ENCODE measurements at places on chromosomes 4 and X.

DNA sequence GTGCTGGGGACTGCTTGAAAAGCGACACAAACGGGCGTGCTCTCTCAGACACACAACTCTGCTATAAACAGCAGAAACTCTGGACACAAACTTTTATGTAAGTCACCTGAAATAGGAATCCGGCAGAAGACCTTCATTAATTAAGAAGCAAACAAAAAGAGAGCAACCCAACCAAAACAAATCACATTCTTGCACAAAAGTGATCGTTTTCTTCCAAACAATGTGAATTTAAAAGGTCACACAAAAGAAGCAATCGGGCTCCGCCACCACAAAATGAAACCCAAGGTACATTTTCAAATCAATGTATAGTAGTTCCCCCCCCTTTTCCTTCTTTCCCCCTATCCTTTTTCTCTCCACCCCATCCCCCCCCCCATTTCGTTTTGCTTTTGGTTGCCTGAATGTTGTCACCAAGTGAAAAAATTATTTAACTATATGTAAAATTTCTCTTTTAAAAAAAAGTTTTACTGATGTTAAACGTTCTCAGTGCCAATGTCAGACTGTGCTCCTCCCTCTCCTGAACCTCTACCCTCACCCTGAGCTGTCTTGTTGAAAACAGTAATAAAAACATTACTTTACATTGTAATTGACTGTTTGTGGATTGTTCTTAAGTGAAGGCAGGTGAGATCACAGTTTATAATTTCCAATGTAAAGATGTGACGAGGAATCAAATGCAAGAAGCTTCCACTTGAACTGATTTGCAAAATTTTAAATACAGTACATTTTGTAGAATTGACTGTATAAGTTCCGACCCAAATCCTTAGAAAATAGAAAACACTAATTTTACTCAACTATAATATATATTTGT is 2.4 kb downstream of the MAB21L2 start:
- no peak for DNase-seq

DNA sequence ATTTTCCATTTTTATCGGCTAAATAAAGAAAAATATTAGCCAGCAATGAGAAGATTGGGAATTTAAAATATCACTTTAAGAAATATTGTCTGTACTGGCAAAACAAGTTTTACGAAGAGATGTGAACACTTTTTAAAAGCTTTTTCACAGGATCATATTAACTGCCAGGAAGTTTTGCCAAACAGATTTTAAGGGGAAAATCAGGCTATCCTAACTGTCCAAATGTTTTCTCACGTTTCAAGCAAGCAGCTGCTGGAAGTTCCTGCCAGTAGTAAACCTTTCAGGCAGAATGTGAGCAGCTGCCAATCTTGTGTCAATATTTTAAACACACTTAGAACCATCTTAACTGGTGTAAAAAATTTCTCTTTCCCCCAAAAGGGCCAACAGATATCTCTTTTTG is 101.1 kb downstream of the ADGRL3 start:
- DNase-seq: no peak

DNA sequence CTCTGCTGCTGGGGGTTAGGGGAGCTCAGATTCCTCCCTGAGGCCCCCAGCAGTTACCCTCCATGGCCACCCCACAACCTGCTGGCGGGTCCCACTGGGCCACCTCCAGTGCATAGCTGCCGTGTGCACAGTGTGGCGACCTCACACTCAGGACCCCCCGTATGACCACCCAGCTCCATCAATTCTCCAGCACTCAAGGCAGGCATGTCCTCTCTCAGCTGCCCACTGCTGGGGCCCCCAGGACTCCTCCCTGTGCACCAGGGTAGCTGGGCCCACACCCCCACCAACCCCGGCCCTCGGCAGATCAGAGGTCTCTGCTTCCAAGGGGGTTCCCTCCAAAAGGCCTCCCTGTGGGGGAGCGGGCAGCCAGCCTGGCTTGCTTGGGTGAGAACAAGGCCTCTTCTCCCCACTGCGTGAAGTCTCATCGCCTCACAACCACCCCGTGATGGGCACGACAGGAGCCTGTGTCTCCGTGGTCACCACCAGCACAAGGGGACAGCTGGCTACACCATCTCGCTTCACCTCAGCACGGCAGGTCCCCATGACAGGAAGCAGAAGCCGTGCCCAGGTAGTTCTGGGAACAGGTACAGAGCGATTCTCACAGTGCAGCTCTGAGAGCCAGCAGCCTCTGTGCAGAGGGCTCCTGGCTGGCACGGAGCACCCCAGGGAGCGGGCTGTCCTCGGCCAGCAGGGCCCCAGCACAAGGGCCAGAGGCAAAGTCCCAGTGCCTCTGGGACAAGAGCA is 4.6 kb upstream of the HAUS3 start:
- DNase-seq: no peak

DNA sequence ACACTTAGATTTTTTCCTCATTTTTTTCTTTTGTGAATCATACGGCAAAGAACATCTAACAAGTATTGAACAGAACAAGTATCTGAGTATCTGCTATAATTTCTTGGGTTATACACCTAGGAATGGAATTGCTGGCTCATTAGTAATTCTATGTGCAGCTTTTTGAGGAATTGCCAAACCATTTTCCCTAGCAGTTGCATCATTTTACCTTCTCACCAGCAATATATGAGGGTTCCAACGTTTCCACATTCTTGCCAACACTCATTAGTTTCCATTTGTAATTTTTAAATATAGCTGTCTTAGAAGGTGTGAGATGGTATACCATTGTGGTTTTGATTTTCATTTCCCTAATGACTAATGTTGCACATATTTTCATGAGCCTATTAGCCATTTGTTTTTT is 41.1 kb upstream of the DCAF8L1 start:
- no peak for DNase-seq

DNA sequence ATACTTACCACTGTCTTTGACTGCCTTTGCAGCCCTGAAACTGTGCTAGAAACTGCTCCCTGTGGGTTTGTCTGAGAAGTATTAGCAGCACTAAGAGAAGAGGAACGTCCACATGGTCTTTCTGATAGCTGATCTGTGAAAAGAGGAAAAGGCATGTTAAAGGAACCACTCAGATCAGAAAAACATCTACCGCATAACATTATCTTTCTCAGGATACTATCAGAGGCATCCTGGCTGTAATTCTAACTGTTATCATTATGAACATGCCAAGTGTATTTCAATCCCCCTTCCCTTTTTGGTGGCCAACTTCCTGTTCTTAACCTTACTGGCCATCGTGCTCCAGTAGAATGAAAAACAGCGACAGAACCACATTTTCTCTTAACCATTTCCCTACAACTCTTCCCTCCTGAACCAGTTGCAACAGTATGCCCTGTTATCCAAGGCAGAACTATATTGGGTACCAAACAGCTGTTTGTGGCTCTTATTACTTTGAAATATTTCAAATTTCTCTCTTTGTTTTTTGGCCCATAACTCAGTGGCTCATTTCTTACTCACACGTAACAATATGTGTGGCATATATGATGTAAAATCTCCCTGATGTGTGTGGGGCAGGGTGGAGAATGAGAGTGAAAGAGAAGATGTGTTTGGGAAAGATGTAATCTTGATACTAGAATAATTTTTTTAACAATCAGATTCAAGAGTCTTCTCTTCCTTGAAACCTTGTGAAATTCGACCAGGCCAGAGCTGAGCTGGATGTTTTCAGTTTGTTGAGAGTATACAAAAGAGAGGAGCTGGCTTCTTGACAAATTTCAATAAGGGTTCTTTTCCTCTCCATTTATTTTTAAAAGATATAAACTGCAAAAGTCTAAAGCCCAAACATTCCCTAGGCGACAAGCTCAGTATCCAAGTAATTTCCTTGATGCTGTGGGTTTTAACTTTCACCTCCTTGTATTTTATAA is 35.2 kb downstream of the ARHGEF6 start:
- DNase-seq: no peak

- no peak for DNase-seq
Measured at GRCh38 chr4:174697202-174697601, 131.8 kb downstream of the GLRA3 start.

DNA sequence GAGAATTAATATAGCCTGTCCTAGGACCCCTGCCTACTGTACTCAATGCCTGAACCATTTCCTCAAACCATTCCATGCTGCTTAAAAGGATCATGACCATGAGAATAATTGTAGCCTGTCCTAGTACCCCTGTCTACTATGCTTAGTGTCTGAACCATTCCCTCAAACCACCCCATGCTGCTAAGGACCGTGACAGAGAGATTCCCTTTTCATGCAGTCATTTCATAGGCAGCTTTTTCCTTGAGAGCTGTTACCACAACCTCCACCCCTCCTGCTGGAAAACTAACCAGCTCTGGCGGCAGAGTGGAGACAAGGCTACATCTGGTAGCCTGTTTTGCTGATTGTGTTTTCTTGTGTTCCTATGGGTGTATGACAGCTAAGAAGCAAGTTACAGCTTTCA is 174.9 kb upstream of the SMARCAD1 start:
- no peak for DNase-seq

DNA sequence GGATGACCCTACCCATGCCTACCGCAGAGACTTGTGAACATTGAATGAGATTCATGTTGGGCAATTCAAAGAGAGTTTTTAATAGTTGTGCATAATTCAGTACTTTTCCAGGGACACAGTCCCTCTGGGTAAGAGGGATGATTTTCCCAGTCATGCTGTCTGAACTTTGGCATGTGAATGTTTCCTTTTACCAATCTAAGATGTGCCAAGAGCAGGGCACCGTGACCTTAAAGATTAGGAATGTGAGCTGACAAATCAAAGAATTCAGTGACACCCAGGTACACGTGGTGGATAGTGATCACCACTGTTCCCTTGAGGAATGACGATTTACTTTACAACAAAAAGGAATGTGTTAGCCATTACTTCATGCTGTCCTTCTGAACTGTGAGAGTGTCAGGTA is 515.6 kb downstream of the PPARGC1A start:
- DNase-seq: no peak

GRCh38 chr4:76955182-76955581 is 5.6 kb downstream of the SEPTIN11 start:
- DNase-seq: no peak

DNA sequence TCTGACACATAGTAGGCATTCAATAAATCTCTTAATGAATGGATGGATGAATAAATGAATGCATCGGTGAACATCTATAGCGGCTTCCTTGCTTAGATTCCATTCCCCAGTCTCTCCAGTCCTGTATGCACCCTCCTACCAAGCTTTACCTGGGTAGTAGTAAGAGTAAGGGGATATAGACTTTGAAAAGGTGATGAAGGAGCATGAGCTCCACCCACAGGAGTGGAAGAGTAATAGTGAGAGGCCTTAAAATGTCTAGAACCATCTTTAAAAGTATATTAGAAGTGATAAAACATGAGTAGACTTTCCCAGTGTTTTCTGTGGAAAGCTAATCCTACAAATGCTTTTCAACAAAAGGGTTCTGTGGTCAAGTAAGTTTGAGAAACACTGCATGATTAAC is 35.5 kb upstream of the GPC3 start:
- DNase-seq: no peak

DNA sequence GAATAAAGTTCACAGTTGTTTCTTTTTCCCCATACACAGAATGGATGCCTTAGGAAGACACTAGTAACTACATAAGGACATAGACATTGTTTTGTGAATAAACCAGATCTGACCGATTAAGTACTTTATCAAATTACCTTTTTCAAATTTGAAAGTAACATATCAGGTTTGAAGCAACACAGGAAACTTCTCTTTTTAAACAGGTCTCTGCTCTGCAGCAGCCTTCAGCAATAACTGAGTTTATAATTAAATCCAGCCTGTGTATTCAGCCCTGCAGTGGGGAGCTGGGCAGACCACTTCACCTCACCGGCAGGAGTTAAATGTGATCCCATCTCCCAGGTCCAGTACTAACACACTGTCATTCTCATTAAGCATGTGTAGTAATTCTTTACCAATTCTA is 68.3 kb upstream of the ATOH1 start:
- no peak for DNase-seq

- DNase-seq: no peak
Measured at GRCh38 chr4:141640696-141641095, 4.3 kb downstream of the IL15 start.

DNA sequence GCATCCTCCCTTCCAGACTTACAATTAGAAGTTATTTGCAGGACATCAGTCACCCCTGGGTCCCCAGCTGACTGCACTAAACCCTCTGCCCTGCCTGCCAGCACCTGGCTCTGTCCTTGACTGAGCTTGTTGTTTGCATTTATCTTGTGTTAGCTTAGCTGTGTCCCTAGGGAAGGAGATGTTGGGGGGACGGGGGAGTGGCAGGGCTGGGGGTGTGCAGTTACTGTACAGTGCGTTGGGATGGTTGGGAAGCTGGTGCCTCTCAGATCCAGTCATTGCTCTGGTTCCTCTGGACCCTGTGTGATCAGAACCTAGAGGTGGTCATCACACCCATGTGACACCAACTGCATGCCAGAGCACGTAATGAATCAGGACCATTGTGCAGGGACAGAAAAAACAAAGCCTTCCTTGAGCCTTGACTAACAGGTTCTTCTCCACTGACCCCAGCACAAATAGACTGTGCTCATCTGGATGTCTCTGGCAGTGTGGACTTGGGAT is 32.7 kb upstream of the PROM1 start:
- DNase-seq: no peak

GRCh38 chr4:60384516-60384915 is 815.6 kb upstream of the ADGRL3 start:
- DNase-seq: no peak

- no peak for DNase-seq
Measured at GRCh38 chrX:13180807-13181206, 136.4 kb upstream of the FAM9C start.

- no peak for DNase-seq
Measured at GRCh38 chr4:184782731-184783373, 42.9 kb downstream of the ACSL1 start.

- no peak for DNase-seq
Measured at GRCh38 chr4:20992002-20992401, 291.7 kb downstream of the PACRGL start.

DNA sequence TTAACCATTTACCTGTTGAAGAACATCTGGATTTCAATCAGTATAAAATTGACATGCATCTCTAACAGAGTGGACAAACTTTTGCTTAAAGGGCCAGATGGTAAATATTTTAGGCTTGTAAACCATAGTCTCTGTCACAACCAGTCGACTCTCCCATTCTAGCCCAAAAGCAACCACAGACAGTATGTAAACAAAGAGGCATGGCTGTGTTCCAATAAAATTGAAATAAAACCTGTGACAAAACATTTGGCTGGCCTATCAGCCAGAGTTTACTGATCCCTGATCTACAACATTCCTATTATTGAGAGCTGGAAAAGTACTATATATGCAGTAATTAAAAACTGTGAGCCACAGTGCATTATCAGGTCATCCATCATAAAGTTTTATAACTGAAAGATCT is 3.2 kb downstream of the CENPC start:
- no peak for DNase-seq

DNA sequence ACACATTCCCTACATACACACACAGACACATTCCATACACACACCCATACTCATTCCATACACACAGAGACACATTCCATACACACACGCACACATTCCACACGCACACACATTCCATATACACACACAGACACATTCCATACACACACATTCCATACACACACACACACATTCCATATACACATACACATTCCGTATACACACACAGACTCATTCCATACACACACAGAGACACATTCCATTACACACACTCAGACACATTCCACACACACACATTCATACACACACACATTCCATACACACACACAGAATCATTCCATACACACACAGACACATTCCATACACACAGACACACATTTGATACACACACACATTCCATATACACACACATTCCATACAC is 15.2 kb downstream of the LINC00632 start:
- DNase-seq: no peak

- no peak for DNase-seq
Measured at GRCh38 chr4:63563288-63564014, 845.8 kb downstream of the TECRL start.
